Activated naive CD8-positive, alpha-beta T cell treated with anti-CD3 and anti-CD28 coated beads, Interleukin-2, amount 50 U/mL, for 16 hours (primary cell): ENCODE measurements at places on chromosomes 16 and 17.

- no peak for DNase-seq
These were observed 1.9 kb upstream of the SALL1 start for GRCh38 chr16:51152691-51153576.

DNA sequence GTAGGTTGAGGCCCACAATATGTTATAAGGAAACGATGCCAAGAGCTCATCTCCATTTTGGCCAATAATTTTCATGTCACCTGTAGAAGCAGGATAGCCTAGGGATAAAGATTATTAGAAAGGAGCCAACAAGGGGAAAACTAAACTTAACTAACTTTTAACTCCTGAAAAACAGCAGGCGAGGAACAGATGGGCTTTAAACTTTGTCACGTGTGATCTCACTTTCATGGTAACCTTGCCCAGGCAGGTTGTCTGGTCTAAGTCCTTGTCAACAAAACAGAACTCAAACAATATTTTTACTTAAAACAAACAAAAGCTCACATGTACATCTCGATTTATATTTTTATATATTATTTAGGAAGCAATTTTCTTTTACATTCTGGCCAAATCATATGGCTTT lies 1672.0 kb downstream of the TP53TG3F start:
- no peak for DNase-seq

DNA sequence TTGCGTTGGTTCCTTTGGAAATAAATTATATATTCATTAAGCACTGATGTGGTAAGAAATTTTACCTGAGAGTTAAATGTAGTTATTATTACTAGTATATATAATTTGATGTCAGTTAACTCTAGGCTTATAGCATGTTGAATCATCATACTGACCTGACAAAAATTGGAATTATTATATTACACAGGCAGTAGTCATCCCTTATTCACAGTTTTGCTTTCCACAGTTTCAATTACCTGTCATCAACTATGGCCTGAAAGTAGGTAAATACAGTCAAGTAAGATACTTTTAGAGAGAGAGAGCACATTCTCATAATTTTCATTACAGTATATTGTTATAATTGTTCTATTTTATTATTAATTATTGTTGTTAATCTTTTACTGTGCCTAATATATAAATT lies 1074.7 kb downstream of the CDH11 start:
- no peak for DNase-seq

GRCh38 chr16:27390151-27390550 lies 11.8 kb upstream of the IL21R start:
- no peak for DNase-seq

DNA sequence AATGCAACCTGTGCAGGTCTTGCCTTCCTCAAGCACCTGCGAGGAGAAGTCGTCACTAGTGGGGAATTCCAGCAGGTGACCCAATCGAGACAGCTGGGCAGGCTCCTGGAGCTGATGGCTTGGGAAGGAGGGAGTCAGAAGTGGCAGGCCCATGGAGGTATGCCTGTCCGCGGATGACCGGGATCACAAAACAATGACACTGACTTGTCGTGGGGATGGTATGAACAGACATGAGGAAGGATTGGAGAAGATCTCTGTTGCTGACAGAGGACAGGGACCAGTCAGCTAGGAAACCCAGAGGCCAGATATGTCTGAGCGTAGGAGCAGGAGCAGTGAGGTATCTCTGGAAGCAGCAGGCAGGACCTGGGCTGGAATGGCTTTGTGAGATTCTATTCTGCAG lies 233.3 kb downstream of the SOX9 start:
- DNase-seq: no peak

GRCh38 chr16:10660950-10661635 lies 33.6 kb downstream of the TEKT5 start:
- DNase-seq: no peak

- no peak for DNase-seq
These were observed 251.1 kb downstream of the SEC14L1 start for GRCh38 chr17:77391668-77392375.

DNA sequence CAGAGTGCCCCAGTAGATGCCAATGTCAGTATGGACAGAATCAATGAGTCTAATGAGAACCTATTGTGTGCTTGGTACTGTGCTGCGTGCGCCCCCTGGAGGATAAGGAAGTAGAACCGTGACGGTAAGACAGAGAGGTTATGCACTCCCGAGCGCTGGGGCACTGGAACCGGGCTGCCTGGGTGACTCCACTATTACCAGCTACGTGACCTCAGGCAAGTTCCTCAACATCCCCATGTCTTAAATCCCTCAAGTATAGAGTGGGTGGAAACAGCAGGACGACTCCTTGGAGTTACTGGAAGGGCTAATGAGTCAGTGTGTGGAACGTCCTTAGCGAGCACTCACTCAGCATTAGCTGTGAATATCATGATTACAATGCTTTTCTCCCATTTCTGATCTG lies 16.2 kb downstream of the CHST4 start:
- DNase-seq: no peak

DNA sequence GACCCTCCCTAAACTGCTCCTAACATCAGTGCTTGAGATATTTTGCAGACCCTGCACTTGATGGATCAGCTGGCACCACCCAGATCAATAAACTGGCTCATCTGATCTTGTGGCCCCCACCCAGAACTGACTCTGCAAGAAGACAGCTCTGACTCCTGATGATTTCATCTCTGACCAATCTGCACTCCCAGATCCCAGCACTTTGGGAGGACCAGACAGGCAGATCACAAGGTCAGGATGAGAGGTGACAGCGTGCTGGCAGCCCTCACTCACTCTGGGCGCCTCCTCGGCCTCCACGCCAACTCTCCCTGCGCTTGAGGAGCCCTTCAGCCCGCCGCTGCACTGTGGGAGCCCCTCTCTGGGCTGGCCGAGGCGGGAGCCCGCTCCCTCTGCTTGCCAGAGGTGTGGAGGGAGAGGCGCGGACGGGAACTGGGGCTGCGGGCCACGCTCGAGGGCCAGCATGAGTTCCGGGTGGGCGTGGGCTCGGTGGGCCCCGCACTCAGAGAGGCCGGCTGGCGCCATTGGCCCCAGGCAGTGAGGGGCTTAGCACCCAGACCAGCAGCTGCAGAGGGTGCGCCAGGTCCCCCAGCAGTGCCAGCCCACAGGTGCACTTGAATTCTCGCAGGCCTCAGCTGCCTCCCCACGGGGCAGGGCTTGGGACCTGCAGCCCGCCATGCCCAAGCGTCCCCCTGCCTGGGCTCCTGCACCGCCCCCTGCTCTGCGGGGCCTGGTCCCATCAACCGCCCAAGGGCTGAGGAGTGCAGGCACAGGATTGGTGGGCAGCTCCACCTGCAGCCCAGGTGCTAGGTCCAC lies 2.4 kb upstream of the C16orf54 start:
- no peak for DNase-seq

DNA sequence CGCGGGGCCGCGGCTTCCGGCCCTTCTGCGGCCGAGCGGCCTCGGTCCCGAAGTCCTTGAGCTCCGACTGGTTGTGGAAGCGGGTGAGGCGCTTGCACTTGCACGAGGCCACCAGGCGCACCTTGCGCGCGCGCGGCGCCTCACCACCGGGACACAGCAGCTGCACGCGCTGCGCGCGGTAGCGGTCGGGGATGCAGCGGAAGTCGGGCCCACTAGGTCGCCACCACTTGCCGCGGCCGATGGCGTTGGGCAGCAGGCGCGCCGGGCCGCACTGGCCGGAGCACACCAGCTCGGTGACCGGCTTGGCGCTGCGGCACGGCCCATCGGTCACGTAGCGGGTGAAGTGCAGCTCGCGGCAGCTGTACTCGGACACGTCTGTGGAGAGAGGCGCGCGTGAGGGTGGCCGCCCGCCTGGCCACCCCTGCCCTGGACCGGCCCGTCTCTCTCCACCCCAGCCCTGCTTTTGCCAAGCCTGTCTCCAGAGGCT lies 3.2 kb downstream of the SOST start:
- no peak for DNase-seq

DNA sequence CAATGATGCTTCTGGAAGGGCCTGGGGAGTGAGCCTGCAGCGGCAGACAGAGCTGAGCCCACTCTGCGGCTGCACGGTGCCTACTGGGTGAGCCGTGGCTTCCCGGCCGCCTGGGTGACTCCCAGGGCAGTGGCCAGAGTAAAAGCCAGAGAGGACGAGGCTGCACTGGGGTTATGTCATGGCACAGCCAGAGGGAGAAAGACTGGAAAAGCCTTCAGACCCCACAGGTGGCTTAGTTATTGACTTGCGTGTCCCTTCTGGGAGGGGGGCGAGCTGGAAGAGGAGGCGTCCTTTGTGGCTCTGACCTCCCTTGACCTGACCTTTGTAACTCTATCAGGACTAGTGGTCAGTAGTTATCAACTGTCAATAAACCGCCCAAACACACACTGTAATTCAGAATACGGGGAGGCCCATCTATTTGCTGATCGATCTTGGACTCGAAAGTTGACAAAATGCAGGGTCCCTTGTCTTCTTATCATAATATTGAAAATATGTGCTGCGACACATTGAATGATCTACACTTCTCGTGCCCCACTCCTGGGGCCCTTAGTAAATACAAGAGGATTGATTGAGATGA lies 385.9 kb upstream of the ZFHX3 start:
- DNase-seq: no peak

DNA sequence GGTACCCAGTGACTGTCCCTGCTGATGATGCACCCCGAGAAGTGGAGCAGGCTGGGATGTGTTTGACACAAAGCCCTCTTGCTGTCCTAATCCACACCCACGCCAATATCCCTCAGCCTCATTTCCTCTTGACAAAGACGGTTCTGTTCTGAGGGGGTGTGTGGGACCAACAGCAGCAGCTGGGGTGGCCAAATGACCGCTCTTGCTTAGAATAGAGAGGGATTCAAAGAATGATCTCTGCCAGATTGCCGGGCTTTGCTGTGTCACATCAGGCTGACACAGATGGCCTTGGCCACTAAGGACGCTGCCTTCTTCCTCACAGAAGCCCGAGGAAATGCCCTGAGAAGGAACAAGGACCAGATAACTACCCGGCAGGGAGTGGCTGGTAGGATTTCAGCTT lies 250.7 kb downstream of the NTN1 start:
- no peak for DNase-seq

DNA sequence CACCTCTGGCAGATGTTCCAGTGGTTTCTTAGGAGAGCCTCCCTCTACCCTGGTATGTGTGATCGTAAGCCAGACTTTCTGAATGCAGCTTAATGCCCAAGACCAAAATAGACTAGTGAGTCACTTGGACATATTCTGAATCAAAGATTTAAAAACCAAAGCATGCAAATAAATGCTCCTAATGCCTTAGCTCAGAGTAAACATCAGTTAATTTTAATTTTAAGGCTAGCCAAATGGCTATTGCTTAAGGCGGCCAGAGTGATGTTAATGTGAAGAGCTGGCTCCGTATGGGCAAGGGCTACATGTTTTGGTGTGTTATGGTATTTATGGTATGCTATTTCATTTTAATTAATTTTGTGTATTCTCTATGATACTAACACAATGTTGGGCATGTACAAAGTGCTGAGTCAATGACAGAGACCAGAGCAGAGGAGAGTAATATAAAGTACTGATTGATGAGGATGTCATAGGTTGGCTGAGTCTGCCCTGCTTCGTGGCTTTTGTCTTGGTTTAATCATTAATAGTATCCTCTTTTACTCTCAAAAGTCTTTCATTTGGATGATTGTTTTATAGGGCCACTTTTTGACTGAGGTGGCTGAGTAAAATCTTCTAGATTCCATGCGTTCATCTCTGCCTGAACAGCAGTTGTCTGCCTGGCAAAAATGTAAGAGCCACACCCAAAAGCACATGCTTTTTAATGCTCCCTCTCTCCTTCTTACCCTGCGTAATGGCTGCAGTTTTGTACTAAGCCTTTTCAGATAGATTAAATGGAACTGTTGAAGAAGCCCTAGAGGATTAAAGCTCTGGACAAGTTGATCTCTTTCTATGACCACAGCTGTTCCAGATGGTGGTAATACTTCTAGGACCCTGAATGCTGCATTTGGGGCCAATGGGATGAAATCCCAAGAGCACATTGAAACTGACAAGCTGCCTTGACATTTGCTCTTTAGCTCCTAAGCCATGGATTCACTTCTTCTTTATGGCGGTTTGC lies 59.6 kb downstream of the MAP2K6 start:
- no peak for DNase-seq

DNA sequence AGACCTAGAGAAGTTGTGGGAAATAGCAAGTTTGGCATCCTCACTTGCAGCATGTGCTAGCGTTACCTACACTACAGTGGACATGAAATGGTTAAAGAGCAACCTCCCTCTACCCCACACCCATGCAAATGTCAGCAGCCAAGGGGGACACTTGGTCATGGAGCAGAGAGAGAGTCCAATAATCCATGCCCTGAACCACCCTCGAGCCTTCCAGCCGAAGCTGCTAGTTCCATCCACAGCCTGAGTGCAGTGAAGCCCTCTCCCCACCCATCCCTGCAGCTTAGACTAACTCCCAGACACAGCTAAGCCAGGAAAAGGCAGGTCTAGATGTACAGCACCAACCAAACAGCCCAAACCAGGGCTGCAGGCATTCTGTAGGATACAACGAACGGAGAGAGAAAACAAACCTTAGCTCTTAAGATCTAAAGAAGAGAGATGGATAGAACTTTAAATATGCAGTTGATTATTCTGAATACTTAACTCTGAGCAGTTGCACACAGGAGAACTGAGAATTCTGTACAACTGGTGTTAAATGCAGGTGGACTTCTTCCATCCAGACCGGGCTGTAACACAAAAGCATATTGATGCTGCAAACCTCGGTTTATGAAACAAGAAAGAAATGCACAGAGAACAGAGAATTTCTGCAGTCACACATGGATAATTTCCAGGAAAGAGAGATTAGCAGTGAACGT lies 93.8 kb downstream of the SALL1 start:
- DNase-seq: no peak

DNA sequence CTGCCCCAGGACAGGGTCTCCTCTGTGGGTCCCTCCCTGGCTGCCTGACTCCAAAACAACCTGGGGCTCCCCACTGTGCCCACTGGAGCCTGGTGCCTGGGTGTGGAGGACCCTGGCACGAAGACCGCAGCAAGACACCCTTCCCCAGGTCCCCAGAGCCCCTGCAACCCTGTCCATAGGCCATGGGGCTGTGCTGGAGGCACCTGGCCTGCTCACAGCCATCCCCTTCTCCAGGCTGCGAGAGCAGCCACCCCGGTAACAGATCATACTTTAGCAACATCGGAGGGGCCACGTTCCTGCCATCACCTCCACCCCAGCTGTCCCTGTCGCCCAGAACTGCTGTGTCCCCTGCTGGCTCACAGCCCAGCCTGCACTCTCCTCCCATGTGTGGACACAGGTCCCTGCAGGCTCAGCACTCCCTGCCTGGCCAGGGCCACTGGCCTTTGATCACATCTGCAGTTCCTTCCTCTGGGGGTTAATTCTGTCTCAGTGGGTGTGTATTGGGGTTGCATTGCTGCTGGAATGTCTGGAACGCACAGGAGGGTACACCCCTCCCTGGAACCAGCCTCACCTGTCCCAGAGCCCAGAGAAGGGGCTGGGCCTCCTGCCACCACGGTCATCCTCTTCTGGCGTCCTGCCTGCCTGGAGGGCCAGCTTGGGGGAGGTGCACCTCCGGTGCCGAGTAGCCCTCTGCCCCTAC lies 12.2 kb downstream of the PPL start:
- no peak for DNase-seq
